A549 treated with Hydrocortisone at 1 μM for 4 hours (cell line): ENCODE measurements at places on chromosomes 5 and 9. TPM values are rescaled to one million over a fixed set of nuclear protein-coding genes. Genes with fewer than 3 reads are reported as not detected.

Gene PCDHGC4
- total RNA-seq = not detected in 5 replicates

Gene RBM18
- total RNA-seq = 12.8 to 25.3 TPM (median 22.4 TPM) in 5 replicates

Gene CD180
- total RNA-seq = 0.01 TPM in 1 of 5 replicates, not detected in the others

Gene P4HA2
- 46.6 to 60.7 TPM (median 53.1 TPM) in 5 replicates for total RNA-seq

Gene SLC4A9
- total RNA-seq = 0.02 TPM in 1 of 5 replicates, not detected in the others

Gene WDR38
- total RNA-seq = 0.13 to 0.21 TPM (median 0.20 TPM) in 5 replicates

Gene GADD45G
- total RNA-seq = 0.21 to 0.69 TPM (median 0.52 TPM) in 5 replicates

Gene PLAC8L1
- 0.20 to 0.40 TPM (median 0.22 TPM) in 5 replicates for total RNA-seq

Gene SHISAL2B
- total RNA-seq = not detected in 5 replicates

Gene KIF12
- 1.3 to 2.2 TPM (median 1.8 TPM) in 5 replicates for total RNA-seq

Gene AGTPBP1
- 7.7 to 10.9 TPM (median 9.1 TPM) in 5 replicates for total RNA-seq

Gene ACER2
- 2.3 to 3.4 TPM (median 2.9 TPM) in 5 replicates for total RNA-seq

Gene SLIT3
- 11.8 to 18.2 TPM (median 16.4 TPM) in 5 replicates for total RNA-seq

Gene SPATA9
- total RNA-seq = 0.17 to 0.22 TPM (median 0.18 TPM) in 3 of 5 replicates, not detected in the others

Gene TRIM14
- total RNA-seq = 10.9 to 15.0 TPM (median 13.8 TPM) in 5 replicates

Gene CCDC152
- not detected in 5 replicates for total RNA-seq

Gene BHMT2
- total RNA-seq = not detected in 5 replicates

Gene TTLL11
- 4.1 to 5.4 TPM (median 4.9 TPM) in 5 replicates for total RNA-seq

Gene N4BP3
- total RNA-seq = 0.74 to 1.2 TPM (median 0.90 TPM) in 5 replicates

Gene SLC25A51
- total RNA-seq = 18.1 to 23.0 TPM (median 19.9 TPM) in 5 replicates

Gene ASS1
- total RNA-seq = 16.6 to 21.5 TPM (median 19.3 TPM) in 5 replicates

Gene TMEM252
- total RNA-seq = not detected in 5 replicates

Gene CFAP77
- total RNA-seq = 0.12 to 0.18 TPM (median 0.16 TPM) in 3 of 5 replicates, not detected in the others

Gene EIF4E1B
- not detected in 5 replicates for total RNA-seq

Gene TPPP
- 6.4 to 7.4 TPM (median 7.2 TPM) in 5 replicates for total RNA-seq

Gene PCA3
- not detected in 5 replicates for total RNA-seq

Gene LRRC19
- not detected in 5 replicates for total RNA-seq

Gene OGN
- not detected in 5 replicates for total RNA-seq

Gene TLR4
- total RNA-seq = 0.09 to 0.15 TPM (median 0.14 TPM) in 5 replicates

Gene UNC13B
- 9.6 to 13.1 TPM (median 10.8 TPM) in 5 replicates for total RNA-seq

Gene MYMK
- not detected in 5 replicates for total RNA-seq

Gene CFAP157
- total RNA-seq = 0.03 to 0.08 TPM (median 0.05 TPM) in 5 replicates

Gene C5orf58
- not detected in 5 replicates for total RNA-seq

Gene WDR31
- total RNA-seq = 0.90 to 1.5 TPM (median 1.1 TPM) in 5 replicates

Gene RASEF
- 6.5 to 7.4 TPM (median 6.7 TPM) in 5 replicates for total RNA-seq

Gene SLC25A2
- not detected in 5 replicates for total RNA-seq

Gene FOXD4L3
- 0.08 to 0.16 TPM (median 0.12 TPM) in 3 of 5 replicates, not detected in the others for total RNA-seq

Gene TMC1
- 0.03 to 0.21 TPM (median 0.13 TPM) in 4 of 5 replicates, not detected in the other for total RNA-seq

Gene FRRS1L
- total RNA-seq = 0.15 to 0.21 TPM (median 0.21 TPM) in 5 replicates

Gene TAS2R1
- not detected in 5 replicates for total RNA-seq

Gene SLC6A3
- total RNA-seq = 0.62 to 0.97 TPM (median 0.75 TPM) in 5 replicates

Gene EDIL3
- total RNA-seq = 0.13 to 0.50 TPM (median 0.26 TPM) in 5 replicates

Gene FOXD4L4
- total RNA-seq = 0.07 to 0.09 TPM (median 0.08 TPM) in 3 of 5 replicates, not detected in the others

Gene IER5L
- total RNA-seq = 20.0 to 42.8 TPM (median 41.0 TPM) in 5 replicates
